Kidney glomerular epithelial cell (primary cell): ENCODE measurements at places on chromosomes 1 and 21.
A peak's percentile ranks its signal among the peaks of the same experiment; 100 is the strongest.

DNA sequence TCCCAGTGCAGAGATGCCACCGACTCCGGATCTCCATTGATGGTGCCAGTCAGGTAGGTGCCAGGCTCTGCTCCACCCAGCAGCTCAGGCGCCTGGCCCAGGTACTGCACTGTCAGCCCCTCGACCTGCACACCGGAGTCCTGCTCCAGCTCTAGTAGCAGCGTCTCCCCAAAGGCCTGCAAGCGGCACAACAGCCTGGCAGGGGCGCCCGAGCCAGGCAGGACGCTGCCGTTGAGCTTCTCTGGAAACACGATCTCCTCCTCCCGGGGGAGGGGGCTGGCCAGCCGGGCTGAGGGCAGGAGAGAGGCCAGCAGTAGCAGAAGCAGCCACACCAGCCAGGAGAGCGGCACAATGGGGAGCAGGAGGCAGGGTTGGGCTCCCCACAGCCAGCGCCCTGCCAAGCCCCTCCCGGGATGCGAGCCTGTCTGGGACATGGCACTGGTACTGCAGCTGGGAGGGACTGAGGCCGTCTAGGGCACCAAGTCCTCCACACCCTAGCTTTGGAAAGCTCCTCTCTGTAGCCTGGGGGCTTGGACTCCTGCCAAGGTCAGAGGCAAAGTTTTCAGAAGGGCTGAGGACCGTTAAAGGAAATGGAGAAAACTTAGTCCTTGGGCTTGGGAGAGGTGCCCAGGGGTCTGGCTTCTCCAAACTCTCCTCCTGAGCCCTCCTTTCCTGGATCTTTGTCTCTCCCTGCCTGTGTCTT, 509 bp downstream of the ADAMTS4 start:
- DNase-seq: no peak

GRCh38 chr1:183872403-183872802, 67.5 kb downstream of the RGL1 start:
- DNase-seq: no peak

GRCh38 chr1:7019510-7019909, 234.3 kb downstream of the CAMTA1 start:
- no peak for DNase-seq

- DNase-seq: peak; percentile 75
Observed at GRCh38 chr1:21764615-21765423, 18.1 kb downstream of the USP48 start.

- no peak for DNase-seq
Observed at GRCh38 chr1:11187931-11188330, 1.2 kb upstream of the ANGPTL7 start.

GRCh38 chr1:116832932-116833578, 76.7 kb upstream of the PTGFRN start:
- DNase-seq: no peak

GRCh38 chr1:89600451-89601224, 32.3 kb upstream of the LRRC8C start:
- no peak for DNase-seq
